ENCODE measurements at places on chromosomes 4 and X.

DNA sequence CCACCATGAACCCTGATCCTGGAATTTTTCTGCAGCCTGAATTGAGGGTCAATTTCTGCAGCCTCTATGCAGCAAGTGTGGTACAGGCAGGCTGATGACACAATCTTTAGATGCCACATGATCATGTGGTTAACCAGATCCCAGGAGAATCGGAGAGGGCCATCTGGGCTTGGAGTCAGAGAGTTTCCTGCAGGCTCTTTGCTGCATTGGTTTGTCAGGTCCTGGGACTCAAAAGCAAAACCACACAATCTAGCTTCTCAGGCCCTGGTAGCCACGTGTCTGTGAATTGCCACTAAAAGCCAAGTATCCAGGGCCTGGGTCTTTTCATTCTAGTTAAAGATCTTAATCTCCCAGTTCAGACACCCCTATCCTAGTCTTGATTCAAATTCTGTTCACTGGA, 464.5 kb downstream of the BCOR start:
- peak; percentile 27 for DNase-seq

DNA sequence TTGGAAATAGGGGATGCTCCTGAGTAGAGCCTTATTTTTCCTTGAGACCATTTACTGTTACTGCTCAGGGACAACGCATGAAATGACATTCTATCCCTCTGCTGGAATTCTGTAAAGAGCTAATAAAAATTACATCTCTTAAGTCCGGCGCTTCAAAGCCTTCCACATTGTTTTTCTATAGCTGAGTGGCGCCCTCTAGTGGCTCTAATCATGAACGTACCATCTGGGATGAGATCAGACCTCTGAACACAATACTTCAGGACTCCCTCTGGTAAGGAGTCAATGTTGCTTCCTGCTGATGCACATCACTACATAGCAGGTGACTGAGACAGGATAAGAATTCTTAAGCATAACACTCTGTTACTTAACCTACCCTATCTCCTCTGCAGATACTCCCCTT, 6.0 kb downstream of the HMGN5 start:
- DNase-seq, result peak; percentile 44

GRCh38 chrX:34119122-34119521, 13.0 kb downstream of the FAM47A start:
- DNase-seq, result no peak

- no peak for DNase-seq
Measured at GRCh38 chr4:138003248-138003647, 238.9 kb downstream of the SLC7A11 start.

DNA sequence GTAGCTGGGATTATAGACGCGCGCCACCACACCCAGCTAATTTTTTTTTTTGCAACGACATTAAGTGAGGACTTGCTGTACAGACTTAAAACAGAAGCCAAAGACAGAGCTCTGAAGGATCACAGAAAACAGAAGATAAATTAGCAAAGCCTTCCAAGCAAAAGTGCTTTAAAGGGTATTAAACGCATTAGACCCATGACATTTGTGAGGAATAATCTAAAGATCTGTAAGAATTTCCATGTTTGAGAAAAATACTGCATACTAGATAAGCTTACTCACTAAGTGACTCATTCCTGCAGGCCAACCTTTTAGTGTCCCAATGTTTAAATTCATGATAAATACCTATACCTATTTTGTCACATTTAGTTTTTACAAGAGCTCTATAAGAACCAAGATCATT, 27.4 kb downstream of the SMARCA1 start:
- no peak for DNase-seq

DNA sequence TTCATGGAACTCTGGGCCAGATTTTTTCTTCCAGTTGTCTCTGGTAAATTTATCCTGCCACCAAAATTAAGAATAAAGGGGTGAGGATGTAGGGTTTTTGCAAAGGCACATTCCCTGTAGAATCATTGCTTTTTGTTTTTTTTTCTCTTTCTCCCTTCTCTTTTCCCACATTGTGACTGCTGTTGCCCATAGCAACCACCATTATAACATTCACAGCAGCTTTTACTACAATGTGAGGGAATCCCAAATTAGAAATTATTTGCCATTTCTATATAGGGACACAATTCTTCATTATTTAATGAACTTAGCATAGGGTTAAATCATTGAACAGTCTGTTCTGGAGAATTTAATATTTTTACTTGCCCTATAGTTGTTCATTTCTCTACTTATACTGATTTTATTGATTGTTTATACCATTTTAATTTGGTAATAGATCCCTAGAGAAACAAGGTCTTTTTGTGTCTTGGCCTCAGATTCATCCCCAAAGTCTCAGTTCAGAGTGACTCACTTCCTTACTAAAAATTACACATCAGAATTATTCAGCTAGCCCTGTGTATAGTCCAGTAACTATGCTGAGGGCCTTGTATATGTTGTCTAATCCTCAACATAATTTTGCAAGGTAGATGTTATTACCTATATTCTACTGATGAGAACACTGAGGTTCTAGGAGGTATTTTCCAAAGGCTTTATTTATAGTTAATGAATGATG, 80.8 kb upstream of the ANK2 start:
- no peak for DNase-seq

DNA sequence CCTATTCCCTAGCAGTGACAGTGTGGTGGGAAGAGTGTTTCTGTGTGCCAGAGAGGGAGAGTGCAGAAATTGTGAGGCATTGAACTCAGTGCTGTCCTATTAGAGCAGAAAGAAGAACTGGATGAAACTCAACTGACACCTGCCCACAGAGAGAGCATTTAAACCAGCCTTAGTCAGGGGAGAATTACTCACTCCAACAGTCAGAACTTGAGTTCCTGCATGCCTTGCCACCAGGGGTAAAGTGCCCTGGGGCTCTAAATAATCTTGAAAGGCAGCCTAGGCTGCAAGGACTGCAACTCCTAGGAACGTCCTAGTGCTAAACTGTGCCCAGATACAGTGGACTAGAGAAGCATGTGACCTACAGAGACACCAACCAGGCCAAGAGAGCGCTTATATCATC, 12.8 kb downstream of the CYSLTR1 start:
- no peak for DNase-seq

DNA sequence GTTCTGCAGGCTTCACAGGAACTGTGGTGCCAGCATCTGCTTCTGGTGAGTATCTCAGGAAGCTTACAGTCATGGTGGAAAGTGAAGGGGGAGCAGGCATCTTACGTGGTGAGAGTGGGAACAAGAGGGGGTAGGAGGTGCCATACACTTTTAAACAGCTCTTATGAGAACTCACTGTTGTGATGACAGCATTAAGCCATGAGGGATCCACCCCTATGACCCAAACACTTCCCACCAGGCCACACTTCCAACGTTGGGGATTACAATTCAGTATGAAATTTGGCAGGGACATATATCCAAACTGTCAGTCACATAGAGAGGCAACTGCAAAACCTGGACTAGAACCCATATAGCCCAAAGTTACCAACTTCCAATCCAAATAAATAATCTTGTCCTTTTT, 43.1 kb upstream of the ZCCHC12 start:
- DNase-seq, result no peak

- no peak for DNase-seq
Measured at GRCh38 chr4:130356873-130357272, 1260.9 kb downstream of the C4orf33 start.

- DNase-seq, result no peak
Measured at GRCh38 chr4:127917151-127917550, 36.5 kb downstream of the PLK4 start.

GRCh38 chr4:111871802-111872201, 273.5 kb upstream of the FAM241A start:
- DNase-seq, result no peak

GRCh38 chr4:1511441-1512041, 105.3 kb upstream of the NKX1-1 start:
- peak; percentile 23 for DNase-seq

GRCh38 chr4:26228883-26229282, 91.9 kb upstream of the RBPJ start:
- DNase-seq, result no peak

DNA sequence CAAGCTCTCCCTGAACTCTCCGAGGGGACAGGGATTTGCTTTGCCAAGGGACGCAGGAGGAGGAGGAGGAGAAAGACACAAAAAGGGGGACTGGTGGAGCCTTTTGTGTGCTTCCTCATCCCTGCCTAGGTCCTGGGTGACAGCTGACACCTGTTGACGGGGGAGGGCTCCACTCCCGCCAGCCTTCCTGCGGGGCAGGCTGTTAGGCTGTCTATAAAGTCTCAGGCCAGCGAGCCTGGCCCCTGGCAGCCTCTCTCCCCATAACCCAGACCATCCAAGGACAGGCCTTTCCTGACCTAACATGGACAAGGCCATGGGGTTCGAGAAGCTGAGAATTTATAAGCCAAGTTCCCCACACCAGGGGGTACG, 832 bp upstream of the EVC2 start:
- no peak for DNase-seq

DNA sequence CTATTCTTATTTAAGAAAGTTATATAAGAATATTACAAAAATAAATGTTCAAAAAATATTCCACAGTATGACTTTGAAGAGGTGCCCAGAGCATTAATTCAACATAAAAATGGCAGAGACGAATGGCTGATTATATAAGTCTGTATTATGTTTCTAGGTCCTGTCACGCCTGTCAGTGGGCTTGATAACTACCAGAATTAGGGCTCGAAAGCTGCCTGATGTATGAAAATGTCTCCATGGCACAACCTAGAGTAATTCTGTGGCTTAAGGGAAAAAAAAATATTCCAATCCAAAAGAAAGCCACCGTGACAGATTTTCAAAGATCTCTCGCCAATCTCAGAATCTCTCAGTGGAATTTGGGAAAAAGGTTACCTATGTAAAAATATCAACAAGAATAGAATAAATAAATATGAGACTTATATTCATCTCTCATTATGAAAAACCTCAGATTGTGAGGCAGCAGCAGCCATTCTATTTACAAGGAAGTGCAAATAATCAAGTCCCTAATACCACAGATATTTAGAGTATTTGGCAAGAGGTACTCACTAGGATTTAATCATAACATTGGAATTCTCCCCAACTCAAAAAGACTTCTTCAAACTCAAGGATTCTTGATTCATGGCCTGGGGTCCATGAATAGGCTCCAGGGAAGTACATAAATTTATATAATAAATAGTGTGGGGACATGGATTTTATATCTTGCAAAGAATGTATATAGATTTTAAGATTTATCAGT, 489.1 kb upstream of the INTU start:
- peak; percentile 5 for DNase-seq

GRCh38 chrX:137058339-137059127, 24.7 kb upstream of the GPR101 start:
- DNase-seq, result no peak

- DNase-seq, result no peak
Measured at GRCh38 chrX:107102980-107103379, 15.6 kb downstream of the RBM41 start.

DNA sequence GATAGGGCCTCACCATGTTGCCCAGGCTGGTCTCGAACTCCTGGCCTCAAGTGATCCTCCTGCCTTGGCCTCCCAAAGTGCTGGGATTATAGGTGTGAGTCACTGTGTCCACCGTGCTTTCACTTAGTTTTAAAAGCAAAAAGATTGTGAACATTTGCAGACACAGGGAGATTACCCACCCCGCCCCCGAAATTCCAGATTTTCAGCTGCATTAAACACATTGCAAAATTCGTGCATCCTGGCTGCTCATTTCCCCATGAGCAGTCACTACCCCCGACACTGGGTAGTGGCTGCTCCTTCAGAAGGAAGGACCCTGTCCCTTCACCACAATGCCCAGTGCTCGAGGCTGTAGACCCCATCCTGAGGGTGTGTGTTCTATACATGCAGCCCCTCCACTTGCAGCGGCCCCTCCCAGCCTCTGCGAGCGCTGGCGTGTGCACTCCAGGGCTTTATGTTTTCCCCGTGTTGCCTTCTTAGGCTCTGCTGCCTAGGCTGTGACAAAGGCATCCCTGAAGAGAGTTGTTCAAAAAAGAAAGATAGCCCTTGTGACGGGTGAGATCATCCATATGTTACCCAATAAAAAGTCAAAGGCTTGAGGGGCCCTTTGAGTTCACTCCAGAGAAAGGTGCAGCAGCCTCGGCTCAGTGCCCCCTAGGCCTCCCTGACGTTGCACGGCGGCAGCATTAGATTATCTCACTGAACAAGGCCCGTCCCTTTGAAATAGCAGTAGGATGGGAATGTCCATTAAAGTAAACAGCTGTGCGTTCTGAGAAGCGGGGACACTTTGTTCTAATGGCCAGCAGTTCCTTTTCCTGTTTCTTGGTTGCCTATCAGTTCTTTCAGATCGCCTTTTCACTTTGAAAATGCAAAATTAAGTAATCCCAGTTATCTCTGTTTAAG, 71.6 kb downstream of the SHROOM2 start:
- no peak for DNase-seq

- peak; percentile 8 for DNase-seq
Measured at GRCh38 chrX:4925911-4926310, 1212.5 kb upstream of the PRKX start.

- no peak for DNase-seq
Measured at GRCh38 chrX:38313190-38313589, 14.1 kb downstream of the RPGR start.

GRCh38 chr4:54574500-54574899, 83.3 kb upstream of the KIT start:
- DNase-seq, result no peak

GRCh38 chrX:7254144-7254543, 106.2 kb upstream of the PUDP start:
- DNase-seq, result no peak

DNA sequence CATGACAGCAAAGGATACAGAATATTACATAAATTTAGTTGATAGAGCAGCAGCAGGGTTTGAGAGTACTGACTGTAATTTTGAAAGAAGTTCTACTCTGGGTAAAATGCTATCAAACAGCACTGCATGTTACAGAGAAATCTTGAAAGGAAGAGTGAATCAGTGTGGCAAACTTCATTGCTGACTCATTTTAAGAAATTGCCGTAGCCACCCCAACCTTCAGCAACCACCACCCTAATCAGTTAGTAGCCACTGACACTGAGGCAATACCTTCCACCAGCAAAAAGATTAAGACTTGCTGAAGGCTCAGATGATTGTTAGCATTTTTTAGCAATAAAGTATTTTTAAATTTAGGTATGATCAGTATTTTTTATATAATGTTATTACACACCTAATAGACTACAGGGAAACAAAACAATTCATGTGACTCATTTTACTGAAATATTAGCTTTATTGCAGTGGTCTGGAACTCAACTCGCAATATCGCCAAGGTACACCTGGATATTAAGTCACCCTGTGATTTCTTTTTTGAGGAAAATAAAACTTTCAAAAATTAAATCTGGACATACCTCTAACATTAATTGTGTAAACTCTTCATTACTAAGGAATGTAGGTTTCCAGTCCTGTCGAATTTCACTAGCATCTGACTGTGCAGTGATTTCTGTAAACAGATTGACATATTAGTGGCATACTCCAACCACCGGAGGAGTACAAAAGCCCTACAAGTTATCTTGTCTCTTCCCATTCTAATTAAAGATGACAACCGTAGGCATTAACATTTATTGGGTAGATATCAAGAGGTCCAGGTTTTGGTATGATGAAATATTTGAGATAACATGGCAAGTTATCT, 71.1 kb downstream of the CLOCK start:
- DNase-seq, result no peak

GRCh38 chrX:13506574-13506973, 62.8 kb upstream of the EGFL6 start:
- DNase-seq, result no peak

Data from urothelium cell line (cell line).